Head of caudate nucleus (tissue), 42 donors: ENCODE measurements at places on chromosomes 2 and 18.

DNA sequence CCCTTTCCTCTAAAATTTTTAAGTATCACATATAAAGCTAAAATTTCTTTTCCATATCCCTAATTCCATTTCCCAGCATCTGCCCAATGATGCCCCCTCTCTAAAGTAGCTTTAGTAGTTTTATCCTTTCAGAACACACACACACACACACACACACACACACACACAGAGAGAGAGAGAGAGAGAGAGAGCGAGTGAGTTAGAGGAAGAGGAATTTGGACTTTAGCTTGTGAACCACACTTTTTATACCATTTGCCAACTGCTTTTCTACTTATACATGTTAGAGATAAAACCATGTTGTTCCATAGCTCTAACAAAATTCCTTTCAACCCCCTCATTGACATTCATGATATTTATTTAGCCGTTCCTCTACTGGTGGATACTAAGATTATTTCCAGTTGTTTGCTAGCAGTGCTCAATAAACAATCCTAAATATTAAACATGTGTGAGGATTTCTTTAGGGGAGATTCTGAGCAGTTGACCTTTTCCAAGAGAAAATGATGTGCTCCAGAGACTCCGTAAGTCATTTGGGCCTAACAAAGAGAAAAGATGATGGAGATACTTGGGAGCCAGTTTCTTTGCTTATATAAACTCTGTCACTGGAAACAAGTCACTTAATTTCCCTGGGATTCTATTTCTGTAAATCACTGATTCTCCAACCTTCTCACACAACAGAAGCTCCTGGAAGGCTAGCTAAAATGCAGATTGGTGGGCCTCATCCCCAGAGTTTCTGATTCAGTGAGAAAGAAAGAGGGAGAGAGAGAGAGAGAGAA is 229.7 kb upstream of the SP5 start:
- no peak for DNase-seq

DNA sequence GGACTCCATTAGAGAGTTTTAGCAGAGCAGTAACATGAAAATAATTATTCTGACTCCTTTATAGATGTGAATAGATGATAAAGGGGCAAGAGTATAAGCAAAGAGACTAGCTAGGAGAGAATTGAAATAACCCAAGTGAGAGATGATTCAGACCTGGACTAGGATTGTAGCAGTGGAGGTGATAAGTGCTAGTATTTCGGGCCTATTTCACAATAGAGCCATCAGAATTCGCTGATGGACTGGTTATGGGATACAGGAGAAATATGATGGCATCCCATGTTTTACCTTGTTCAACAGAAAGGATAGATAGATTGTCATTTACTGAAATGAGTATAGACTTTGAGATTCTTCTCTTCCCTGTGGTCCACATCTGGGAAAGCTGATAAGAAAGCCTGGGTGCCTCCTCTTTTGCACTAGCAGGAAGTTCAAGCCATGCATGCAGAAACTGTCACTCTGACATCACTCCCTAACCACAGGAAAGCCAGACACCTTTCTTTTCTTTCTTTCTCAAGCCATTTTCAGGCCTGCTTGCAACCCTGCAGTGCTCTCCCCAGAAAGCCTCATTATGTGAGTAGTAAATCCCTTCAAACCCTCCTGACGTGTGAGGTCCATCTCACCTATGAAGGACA is 25.3 kb downstream of the DYNAP start:
- DNase-seq: no peak

DNA sequence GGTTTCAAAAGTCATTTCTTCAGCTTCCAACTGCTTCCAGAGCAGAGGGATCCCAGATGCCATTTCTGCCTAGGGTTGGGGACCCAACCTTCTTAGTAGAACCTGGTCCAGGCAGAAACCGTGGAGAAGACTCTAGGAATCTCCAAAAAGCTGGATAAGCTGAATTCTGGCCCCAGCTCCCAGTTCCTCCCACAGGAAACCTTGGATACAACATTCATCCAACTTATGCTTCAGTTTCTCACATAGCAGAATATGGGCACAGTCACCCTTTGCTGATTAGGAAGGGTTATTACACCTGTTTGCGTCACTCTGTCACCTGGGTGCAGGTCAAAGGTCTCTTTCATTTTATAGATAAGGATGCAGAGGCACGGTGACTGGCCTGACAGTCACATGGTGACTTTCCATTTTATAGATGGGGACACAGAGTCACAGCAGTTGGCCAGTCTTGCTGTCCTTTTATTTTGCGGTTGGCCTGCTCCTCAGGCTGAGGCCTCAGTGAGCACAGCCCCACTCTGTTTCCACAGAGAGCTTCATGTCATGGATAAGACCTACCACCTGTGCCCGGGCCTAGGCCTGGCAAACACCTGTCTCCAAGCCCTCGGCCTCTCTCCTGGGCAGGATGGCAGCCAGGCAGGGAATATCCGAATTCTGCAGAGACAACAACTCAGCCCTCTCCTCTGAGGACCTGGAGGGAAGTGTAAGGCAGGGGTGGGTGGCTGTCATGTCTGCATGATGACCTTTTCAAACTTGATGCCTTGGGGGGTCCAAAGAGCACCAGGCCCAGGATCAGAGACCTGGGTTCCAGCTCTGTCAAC is 148.8 kb downstream of the SMAD7 start:
- no peak for DNase-seq

- DNase-seq: no peak
Observed at GRCh38 chr2:117086174-117086942, 728.1 kb upstream of the DDX18 start.

DNA sequence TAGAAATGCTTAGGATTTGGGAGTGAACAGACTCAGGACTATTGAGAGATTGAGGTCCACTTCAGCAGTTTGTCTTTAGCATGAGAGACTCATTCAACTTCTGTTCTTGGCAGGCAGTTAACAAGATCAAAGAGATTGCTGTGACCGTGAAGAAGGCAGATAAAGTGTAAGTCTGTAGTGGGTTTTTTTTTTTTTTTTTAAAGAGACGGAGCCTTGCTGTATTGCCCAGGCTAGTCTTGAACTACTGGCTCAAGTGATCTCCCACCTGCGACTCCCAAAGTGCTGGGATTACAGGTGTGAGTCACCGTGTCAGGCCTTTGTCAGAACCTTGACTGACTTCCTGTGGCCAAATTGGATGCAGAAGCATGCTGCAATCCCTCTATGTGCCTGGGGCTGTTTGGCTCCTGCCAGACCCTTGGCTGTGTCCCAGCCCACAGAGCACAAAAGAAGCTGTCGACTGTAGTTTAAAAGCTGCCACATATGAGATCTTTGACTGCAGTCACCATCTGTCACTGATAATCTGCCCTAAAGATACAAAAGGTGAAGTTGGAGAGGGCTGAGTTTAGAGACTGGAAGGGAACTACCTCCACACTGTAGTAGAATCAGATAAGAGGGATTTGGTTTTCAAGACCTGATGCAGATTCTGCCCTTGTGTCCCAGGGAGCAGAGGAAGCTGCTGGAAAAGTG is 9.9 kb downstream of the CCT7 start:
- no peak for DNase-seq

DNA sequence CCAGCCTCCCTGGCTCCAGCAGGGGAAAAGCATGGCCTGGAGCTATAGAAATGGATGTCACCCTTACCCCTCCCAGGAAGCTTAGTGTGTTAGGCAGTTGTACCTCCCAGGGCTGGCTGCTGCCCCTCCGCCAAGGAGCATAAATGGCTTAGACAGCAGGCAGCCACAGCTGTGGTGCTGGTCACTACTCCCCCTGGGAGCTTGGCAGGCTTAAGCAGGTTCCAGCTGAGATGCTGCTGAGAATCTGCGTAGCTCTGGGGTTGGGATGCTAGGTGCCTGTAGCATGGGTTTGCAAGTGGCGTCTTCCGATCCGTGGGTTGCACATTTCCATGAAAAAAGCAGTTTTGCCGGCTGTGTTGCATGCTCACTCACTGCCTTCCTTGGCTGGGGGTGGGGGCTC is 369.7 kb downstream of the CTNNA2 start:
- DNase-seq: no peak
